IPS DF 19.7 (cell line): ENCODE measurements at places on chromosomes 12 and 14.

GRCh38 chr12:67034110-67034879 lies 234.9 kb upstream of the CAND1 start:
- DNase-seq: no peak

- DNase-seq: no peak
Observed at GRCh38 chr12:52347016-52347415, 20.3 kb downstream of the KRT85 start.

GRCh38 chr12:131947482-131948027 lies 2.2 kb upstream of the EP400 start:
- no peak for DNase-seq

GRCh38 chr12:53983950-53984572 lies 885 bp upstream of the HOXC10 start:
- DNase-seq: no peak

- no peak for DNase-seq
Observed at GRCh38 chr12:66066137-66066928, 64.2 kb downstream of the LLPH start.

DNA sequence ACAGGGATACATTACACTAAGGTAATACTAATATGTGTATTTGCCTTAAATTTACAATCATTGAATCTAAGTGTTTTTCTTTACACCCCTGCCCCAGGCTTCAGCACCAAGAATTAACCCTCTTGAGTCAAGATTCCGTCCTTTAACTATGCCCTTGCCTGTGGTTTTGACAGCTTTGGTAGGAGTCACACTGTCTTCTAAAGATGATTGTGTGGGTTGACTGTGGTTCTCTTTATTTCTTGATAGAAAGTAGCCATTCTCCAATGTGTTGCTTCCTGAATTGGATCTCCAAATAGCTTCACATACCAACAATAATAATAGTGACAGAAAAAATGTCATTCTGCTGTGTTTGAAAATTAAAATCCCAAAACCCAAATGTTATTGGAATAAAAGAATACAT lies 3.6 kb downstream of the CLEC7A start:
- DNase-seq: no peak

DNA sequence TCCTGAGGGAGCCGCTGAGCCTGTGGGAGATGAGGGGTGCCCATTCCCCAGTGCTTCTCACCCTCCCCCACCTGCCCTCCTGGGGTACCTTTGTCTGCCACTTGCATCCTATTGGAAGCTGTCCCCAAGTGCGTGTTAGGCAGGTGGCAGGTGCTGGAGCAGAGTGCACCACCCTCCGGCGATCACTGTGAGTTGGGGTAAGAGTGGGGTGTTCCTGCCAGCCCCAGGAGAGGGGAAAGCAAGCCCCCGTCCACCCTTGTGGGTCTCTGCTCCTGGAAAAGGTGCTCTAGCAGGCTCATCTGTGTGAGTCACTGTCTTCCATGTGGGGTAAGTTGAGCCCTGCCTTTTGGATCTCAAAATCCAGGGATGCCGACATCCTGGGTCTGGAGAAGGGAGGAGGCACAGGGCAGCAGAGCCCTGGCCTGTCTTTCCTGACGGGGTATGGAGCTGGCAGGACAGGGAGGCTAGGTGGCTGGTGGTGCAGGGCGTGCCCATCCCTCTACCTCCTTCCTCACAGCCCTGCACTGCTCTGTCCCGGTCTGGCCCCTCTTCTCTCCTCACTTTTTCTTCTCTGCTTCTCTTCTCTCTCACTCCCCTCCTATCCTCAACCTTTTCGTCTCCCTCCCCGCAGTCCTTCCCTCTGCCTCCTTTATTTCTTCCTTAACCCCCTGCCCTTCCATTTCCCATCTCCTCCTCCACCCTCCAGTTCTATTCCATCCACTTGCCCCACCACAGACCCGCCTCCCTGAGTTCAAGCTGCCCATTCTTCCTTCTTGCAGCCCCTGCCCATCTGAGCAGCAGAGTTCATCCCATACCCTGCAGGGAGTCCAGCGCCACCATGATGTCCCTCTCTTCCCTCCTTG lies 20.1 kb upstream of the KRT7 start:
- no peak for DNase-seq

GRCh38 chr12:52573743-52574142 lies at the start of gene KRT74:
KRT74 (minus strand) TSS chr12:52573843; CDS start chr12:52573777, 66 bp downstream.
- no peak for DNase-seq

GRCh38 chr14:40368314-40368713 lies 936.1 kb upstream of the FBXO33 start:
- DNase-seq: no peak

GRCh38 chr14:78090864-78091263 lies 79.3 kb upstream of the NRXN3 start:
- no peak for DNase-seq

GRCh38 chr12:34300376-34301250 lies 278.3 kb downstream of the ALG10 start:
- no peak for DNase-seq

DNA sequence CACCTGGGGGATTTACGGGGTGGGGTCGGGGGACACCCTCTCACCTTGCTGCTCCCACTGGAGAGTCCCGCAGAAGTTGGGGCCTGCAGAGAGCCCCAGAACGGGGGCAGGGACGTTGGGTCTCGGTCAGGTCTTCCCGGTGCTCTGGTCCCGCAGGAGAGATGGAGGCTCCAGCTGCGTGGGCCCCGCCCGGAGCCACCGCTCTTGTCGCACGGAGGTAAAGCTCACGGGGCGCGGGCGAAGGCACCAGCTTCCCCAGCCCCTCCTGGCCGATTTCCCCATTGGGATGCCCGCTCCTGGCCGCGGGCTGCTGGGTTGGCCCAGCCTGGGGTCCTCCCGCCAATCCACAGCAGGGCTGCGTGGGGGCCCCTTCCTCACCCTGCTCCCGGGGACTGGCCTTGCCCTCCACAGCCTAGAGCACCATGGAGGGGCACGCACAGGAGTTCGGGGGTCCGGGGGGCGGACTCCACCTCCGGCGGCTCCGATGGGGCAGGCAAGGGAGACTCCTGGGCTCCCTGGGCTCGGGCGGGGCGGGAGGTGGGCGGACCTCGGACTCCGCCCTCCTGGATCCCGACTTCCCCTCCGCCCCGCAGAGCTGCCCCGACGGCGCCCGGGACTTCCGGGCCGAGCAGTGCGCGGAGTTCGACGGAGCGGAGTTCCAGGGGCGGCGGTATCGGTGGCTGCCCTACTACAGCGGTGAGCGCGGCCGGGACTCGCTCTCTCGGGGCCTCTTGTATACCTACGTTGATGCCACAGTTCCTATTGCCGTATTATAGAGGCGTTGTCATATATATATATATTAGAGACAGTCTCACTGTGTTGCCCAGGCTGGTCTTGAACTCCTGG lies 8.4 kb downstream of the PAPLN start:
- no peak for DNase-seq

GRCh38 chr12:73159954-73160353 lies 887.8 kb downstream of the TRHDE start:
- no peak for DNase-seq

DNA sequence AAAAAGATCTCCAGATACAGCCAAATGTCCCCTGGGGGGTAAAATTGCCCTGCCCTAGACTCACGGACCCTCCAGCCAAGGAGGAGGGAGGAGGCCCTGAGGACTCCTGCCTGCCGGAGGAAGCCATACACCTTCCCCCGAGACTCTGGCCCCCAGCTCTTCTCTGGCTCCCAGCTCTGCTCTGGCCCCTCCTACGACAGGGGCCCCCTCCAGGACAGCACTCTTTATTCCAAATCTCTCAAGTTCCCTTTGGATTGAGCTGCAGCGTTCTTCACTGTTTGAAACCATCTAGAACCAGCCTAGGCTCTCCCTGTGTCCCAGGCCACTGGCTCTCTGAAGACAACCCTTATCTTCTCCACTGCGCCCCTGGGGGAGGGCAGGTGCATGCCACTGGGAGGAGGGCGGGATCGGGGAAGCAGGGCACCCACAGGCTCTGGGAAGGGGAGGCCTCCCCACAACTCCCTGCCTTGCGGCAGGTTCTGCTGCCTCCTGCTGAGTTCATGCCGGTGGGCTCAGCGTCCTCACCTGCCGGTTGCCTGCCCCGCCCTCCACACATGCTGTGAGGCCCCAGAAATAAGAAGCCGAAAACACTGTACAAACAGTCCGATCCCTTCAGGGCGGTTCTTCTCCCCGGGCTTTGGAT lies 112.7 kb downstream of the DICER1 start:
- no peak for DNase-seq

DNA sequence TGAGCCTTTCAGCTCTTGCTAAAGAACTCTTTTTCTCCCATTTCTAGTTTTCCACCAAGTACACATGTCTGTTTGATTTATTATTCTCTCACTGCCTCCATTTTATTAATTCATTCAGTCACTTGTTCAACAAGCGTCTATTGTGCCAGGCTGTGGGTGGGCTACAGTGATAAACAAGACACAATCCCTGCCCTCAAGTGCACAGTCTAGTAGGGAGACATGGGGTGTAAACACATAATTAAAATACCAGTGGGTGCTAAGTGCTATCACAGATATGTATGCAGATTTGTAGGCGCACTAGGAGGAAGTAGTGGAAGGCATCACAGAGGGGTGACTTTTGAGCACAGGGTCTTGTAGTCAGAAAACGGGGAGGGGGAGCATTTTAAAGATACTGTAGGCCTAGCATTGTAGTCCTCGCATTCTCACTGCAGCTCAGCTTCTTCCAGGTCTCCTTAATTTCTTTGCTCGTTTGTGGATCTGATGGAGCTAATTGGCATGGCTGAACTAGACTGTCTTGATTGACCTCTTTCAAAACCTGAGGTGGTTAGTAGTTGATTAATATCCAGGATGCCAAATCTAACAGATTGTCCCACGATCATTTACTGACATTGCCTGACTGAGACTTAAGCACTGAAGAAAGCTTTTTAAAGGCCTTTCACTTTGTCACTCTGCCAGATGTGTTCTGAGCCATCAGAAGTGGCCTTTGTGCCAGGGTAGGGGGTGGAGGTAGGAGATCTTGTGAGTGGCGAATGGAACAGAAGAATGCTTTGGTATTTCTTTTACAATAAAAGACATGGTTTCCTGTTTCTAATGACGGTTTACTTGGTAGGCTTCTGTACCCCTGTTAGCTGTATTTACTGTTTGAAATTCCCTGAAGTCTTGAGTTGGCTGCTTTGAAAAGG lies 116.9 kb downstream of the DIP2B start:
- DNase-seq: no peak

- DNase-seq: no peak
Observed at GRCh38 chr14:50363714-50364111, 33.0 kb downstream of the CDKL1 start.

GRCh38 chr14:61226015-61226654 lies 55.0 kb downstream of the TMEM30B start:
- no peak for DNase-seq

GRCh38 chr12:10018386-10018785 lies 8.0 kb downstream of the CLEC12B start:
- no peak for DNase-seq

DNA sequence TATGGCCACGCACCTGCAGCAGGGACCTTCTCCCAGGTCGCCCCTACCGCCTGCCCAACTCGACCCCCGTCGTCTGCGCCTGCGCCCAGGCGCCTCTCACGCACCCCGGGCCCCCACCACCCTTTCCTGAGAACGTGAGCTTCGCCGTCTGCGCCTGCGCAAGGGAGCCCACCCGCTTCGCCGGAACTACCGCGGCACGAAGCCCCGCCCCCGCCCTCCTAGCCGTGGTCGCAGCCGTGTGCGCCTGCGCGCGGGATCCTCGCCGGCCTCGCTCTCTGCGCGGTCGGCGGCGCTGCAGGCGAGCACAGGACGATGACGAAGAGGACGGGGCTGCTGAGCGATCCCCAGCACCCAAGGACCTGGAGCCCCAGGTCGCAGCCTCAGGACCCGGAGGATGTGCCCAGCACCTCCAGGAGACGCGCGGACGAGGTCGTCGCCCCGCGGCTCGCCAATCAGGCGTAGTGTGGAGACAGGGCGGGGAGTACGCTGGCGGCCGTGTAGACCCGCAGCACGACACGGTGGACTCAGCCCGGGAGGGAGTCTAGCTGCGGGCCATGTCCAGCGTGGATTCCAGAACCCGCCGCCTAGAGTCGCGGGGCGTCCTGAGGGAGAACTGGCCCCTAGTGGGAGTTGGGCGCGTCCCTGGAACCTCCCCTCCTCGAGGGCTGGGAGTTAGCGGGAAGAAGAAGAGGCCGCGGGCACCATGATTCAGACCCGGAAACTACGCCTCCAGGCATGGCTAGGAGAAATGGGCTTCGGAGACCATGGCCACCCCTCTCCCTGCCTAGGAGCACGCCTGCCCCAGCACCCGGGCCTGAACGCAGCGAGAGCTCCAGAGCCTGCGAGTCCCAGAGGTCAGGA lies 1120.8 kb upstream of the TMEM132C start:
- DNase-seq: no peak

- DNase-seq: no peak
Observed at GRCh38 chr14:68135566-68135965, 316.0 kb downstream of the RAD51B start.

DNA sequence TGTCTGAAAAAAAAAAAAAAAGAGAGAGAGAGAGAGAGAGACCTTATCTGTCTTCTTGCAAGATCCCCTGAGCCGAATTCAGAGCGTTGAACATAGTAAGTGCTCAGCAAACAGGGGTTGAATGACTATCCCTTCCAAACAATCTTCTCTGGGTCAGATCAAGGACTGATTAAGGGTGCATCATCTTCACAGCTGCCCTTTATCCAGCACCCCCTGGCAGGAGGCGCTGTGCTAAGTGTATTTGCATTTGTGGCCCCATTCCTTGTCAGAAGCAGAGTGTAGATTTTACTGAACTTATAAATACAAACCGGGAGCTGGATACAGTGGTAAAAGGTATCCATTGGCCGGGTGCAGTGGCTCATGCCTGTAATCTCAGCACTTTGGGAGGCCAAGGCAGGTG lies 8.8 kb upstream of the TRPV4 start:
- DNase-seq: no peak

DNA sequence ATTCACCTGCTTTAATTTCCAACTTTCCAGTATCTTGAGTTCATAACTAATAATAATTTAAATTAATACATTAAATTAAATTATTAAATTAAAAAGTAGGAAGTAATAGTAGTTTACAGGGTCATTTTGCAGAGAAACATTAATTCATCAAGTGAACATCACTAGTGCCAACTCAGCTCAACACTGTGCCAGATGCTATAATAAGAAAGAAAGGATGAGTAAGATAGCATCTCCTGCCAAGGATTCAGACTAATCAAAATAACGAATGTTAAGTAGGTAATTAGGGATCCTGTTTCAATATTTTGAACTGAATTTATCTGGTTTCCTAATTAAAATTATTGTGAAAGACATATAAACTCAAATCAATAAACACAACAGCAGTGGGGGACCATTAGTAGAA lies 596.7 kb downstream of the SLC6A15 start:
- DNase-seq: no peak

DNA sequence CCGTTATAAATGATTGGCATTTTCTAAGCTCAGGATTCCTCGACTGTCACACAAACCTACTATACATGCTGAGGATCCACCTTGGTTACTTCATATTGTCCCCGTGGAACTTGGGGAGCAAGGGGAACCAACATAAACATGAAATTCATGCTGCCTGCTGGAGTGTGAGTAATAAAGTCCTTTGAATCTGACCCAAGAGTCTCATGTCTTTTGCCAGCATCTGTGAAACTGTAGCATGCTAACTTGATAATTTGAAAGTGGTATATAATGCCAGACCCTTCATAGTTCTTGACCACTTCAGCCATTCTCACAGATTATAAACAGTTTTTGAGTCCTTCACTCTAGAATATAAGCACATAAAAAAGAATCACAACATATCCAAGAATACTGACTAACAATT lies 17.1 kb downstream of the SLC35F4 start:
- no peak for DNase-seq

- DNase-seq: no peak
Observed at GRCh38 chr14:88983755-88984154, 159.3 kb downstream of the TTC8 start.

- no peak for DNase-seq
Observed at GRCh38 chr14:50038398-50039119, 77.8 kb downstream of the VCPKMT start.
